ENCODE measurements at places on chromosomes 16 and 17. TPM values are rescaled to one million over a fixed set of nuclear protein-coding genes. Genes with fewer than 3 reads are reported as not detected.

TNFAIP1 gene
- 44.7 TPM for total RNA-seq

- DNase-seq: no peak
Observed at GRCh38 chr17:38441429-38442061, 13.3 kb downstream of the ARHGAP23 start.

GRCh38 chr16:79348521-79349306, 251.8 kb downstream of the MAF start:
- DNase-seq: no peak

DNA sequence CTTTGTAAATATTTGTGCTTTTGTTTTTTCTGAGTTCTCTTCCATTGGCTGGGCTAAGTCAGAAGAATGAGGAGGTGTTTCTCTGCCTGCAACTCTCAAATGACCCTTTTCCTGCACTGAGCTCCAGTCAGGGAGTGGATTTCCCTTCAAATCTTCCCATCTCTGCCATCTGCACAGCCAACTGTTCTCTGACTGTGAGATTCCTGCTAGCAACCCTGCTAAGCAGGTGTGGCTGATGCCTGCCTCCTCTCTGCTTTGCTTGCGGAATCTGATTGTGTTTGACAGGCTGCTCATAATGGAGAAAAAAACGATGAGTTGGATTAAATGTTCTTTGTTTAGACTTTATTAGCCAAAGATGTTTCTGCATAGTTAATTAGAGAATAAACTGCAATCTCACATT, 519.8 kb downstream of the TMEM114 start:
- no peak for DNase-seq

- DNase-seq: peak; percentile 33
Observed at GRCh38 chr17:82300707-82301270, 16.6 kb downstream of the CD7 start.
